ENCODE measurements at places on chromosomes 5 and 9.

- DNase-seq: no peak
These were observed 577 bp downstream of the TUT7 start for GRCh38 chr9:86353655-86354010.

DNA sequence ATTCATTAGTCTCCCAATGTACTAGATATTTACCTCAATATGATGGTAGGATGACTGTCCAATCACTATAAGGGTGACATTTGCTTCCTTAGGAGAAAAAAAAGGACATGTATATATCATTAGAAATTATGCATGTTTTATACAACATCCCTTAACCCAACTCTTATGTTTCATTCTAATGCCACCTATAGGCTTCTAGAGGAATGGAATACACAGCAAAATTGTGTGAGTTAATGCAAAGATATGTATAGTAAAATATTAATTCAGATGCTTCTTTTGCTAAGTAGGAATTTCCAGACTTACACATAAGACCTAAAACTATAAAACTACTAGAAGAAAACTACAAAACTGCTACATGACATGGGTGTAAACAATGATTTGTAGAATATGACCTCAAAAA, 3.5 kb downstream of the PRXL2C start:
- DNase-seq: peak; percentile 69

GRCh38 chr5:140197023-140197422, 22.0 kb downstream of the CYSTM1 start:
- DNase-seq: no peak

- no peak for DNase-seq
These were observed 8.4 kb upstream of the SLC9A3 start for GRCh38 chr5:532521-533242.

DNA sequence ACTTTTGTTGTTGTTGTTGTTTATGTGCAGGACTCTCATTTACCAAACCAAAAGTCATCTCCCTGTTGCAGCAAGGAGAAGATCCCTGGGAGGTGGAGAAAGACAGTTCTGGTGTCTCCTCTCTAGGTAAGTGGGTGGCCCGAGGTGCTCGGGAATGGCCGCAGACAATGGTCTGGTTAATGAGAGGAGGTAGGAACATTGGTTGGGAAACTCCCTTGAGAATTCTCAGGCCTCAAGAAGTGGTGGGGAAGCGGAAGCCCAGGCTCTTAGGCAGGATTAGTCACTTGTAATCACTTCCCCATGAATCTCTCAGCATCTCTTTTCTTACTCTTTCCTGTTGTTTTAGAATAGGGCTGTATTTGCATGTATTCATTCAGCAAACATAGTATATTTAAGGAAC, 7.2 kb downstream of the ZNF354B start:
- DNase-seq: no peak

- no peak for DNase-seq
These were observed 90.3 kb upstream of the ZNF462 start for GRCh38 chr9:106772523-106773290.

DNA sequence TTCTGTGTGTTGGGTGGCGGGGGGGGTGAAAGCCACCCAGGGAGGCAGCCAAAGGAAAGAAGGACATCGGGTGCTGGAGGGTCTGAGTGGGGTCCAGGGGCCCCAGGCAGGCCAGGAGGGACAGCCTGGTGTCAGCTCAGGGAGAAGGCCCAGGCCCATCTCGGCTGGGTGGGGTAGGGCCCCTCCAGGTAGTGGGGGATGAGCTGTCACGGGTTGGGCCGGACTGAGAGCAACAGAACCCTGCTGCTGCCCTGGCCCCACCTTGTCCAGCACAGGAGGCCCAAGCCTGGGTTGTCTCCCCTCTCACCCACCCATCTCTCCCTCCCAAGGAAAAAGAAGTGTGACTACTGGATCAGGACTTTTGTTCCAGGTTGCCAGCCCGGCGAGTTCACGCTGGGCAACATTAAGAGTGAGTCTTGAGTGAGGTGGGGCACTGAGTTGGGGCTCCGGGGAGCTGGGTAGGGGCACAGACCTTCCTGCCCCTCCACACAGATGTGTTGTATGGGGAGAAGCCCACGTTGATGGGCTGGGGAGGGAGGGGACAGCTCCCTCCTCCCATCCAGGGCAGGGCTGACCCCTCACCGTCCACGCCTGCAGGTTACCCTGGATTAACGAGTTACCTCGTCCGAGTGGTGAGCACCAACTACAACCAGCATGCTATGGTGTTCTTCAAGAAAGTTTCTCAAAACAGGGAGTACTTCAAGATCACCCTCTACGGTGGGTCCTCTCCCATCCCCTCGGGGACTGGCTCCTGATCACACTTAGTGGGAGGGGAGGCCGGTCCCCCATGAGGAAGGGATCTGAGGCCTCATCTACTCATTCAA, 2.3 kb downstream of the LCN2 start:
- DNase-seq: no peak

DNA sequence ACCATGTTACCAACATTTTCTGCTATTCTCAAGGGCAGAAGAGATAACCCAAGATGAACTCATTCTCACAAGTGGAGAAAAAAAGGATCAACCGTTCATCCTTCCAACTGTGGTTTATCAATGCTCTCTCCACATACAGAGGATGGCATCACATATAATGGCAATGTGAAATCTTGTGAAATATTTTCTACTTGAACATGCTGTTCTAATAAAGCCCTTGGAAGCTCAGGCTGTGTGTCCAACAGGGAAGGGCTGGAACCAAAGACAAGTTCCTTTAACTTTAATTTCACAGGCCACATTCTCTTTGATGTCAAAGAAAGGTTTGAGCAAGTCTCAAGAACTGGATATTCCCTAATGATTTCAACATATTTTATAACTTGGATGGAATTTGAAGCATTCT, 230.5 kb downstream of the SPOCK1 start:
- DNase-seq: no peak

- no peak for DNase-seq
These were observed 305.8 kb downstream of the TRIM32 start for GRCh38 chr9:116992865-116993264.

GRCh38 chr9:17578577-17578910, 322 bp upstream of the SH3GL2 start:
- no peak for DNase-seq

- DNase-seq: peak; percentile 97
These were observed 67.2 kb downstream of the MRPS30 start for GRCh38 chr5:44875661-44876605.

- DNase-seq: peak; percentile 61
These were observed 10.0 kb upstream of the C5 start for GRCh38 chr9:121059998-121060636.
